ENCODE measurements at places on chromosomes 5 and 9. TPM values are rescaled to one million over a fixed set of nuclear protein-coding genes. Genes with fewer than 3 reads are reported as not detected.

DNA sequence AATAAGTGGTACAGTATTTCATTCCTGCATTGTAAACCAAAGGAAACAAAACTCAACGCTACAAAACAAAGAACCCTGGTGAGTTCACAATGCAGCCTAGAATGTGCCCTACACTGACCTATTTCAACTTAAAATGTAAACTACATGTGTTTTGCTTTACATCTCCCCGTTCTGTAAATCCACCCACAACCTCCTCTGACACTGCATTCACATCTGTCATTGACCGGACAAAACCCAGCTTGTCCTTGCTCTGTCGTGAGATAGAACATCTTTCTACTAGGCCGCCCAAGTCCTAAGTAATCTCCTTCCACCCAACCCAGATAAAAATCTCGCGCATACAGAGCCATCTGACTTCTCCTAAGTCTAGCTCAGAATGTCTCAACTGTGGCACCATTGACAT is 6.1 kb upstream of the VLDLR start:
- DNase-seq: no peak

- peak; percentile 91 for DNase-seq
These were observed at the start of gene APC for GRCh38 chr5:112737463-112738190. Gene APC, plus strand, starts transcription at chr5:112737885. Its CDS starts 17,006 bp downstream, at chr5:112754891.

DNA sequence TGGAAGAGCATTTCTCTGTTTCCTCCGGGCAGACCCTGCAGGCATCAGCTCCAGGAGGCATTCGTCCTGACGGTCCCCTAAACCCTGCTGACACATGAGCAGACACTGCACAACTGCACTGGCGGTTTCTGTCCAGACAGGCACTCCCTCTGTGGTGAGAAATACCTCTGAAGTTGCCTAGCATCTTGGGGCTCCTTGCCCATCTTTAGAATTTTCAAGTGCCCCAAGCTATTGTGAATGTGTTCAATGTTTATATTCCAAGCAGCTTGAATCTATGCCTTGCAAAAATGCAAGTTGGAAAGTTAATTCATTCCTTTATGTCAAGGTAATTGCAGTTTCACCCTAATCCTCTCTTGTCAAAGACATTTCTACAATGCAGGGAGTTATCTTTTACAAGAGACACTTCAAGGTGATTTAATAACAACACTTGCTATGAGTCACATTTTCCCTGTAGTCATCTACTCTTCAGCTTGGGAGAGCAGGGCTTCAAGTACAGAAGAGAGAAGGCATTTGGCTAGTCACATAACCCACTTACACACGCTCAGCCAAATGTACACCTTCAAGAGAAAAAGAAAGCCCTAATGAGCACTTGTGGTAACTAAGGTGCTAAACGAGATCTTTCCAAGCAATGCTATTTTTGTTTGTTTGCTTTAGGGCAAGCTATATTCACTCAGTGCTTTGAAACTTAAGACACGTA is 302.5 kb downstream of the MLLT3 start:
- DNase-seq: no peak

GRCh38 chr5:80507663-80508062 is 19.8 kb downstream of the FAM151B start:
- DNase-seq: no peak

GRCh38 chr5:54795777-54796176 is 189.6 kb downstream of the ESM1 start:
- no peak for DNase-seq

Gene CDC25C
- total RNA-seq: 0.37 TPM

Gene SPINK7
- total RNA-seq: not detected

GRCh38 chr5:45795458-45795857 is 99.3 kb upstream of the HCN1 start:
- no peak for DNase-seq

- no peak for DNase-seq
These were observed 82.2 kb downstream of the DCP2 start for GRCh38 chr5:113058706-113059226.

Gene PTCD2
- total RNA-seq: 7.7 TPM

DNA sequence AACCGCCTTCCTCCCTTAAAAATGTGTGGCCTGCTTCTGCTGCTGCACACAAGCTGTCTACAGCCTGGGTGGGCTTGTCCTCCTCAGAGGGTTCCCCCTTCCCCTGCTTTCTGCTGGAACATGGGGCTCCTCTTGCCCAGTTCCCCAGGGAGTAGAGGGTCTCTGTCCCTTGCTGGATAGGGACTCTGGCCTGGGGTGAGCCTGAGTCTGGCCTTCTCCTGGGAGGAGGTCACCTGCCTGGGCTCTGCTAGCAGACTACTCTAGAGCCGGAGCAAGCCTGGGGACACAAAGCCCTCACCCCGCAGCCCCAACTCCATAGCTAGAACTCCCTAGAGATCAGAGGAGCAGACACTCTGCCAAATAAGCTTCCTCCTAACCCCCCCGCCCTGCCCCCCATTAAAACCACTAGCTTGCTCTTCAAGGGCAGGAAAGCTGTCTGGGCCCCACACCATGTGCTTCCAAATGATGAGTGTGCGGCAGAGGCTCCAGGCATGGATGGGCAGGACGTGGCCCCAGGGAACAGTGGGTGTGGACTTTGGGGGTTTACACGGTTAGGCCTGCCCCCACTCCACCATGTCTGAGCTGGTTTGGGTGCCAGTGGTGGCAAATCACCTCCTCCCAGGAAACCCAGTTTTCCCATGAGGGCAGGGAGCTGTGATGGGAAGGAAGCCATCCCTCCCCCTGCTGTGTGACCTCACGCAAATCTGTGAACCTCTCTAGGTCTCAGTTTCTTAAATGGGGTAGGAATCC is 10.0 kb downstream of the TCF7 start:
- DNase-seq: no peak

- DNase-seq: no peak
These were observed 41.6 kb downstream of the XRCC4 start for GRCh38 chr5:83118976-83119375.

DNA sequence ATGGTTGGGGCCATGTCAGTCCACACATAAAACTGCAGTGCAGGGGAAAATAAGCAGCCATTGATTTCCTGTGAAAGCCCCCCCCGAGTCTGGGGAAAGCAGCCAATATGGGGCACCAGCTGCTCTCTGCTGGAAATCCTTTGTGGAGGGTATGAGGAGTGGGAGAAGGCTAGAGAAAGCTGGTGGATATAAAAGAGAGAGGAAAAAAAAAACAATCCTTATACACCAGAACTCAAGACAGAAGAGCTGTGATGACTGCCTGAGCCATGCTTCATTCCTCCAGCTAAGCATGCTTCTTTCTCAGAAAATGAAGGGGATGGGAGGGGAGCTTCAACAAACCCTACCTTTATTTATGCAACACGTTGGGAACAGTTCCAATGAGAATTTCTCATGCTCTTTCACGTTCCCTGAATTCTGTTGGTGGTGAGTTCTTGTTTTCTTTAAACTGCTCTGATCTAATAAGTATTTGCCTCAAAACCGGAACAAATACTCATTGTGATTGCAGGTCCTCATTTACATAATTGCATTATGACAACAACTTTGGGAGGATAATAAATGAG is 688.0 kb upstream of the SEMA6A start:
- DNase-seq: no peak

DNA sequence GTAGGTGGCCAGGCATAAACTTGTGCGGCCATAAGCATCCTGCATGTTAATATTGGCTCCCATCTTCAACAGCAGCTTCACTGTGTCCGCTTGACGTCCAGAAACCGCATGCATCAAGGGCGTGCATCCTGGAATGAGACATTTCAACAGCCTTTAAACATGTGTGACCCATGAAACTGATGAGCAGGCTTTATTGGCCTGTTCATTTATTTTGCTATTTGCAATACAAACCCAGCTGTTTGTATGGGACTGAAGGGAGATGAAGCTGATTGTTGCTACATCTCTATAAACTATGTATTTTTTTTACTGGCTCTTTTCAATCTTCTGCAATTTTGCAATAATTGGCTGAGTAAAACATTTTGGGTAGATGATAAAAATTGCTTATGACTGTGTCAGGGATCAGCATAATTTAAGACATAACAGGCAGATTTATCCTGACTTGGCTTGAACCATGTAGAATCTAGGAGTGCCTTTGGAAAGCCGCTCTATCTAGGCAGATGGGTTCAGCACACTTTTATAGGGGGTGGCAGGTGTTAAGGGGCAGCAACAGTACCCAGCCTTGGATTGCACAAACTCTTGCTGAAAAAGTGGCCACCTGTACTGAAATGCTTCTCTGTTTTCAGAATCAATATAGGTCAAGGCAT is 56.9 kb downstream of the ANKRD55 start:
- DNase-seq: peak; percentile 38

GRCh38 chr9:137375321-137376058 is 47.5 kb downstream of the EXD3 start:
- no peak for DNase-seq

GRCh38 chr5:67997892-67998457 is 217.6 kb upstream of the PIK3R1 start:
- no peak for DNase-seq

- DNase-seq: no peak
These were observed 26.8 kb upstream of the PHF2 start for GRCh38 chr9:93549611-93550010.

GRCh38 chr5:51104556-51104955 is 278.7 kb upstream of the ISL1 start:
- DNase-seq: no peak

Gene CDO1
- 10.8 TPM for total RNA-seq

Gene CXCL14
- total RNA-seq: 4.7 TPM

DNA sequence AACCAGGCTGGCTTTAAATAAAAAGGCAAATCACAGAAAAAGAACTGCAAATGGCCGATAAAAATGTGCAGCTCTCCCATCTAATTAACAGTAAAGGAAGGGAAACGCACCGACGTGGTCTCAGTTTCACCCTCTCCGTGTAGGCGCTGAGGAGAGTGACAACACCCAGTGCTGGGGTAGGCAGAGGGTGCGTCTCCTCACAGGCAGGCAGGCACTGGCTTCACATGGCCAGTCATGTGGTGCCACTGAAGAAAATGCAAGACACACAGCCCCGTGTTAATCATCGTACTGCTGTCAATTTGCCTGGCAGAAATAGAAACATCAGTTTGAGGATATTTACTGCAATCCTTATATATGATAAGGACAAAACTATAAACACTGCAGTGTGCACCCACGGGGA is 178.4 kb downstream of the FANCC start:
- no peak for DNase-seq

GRCh38 chr9:88378317-88378716 is 9.9 kb upstream of the SPIN1 start:
- no peak for DNase-seq

Gene NLN
- 14.8 TPM for total RNA-seq

Gene TAS2R1
- not detected for total RNA-seq

- DNase-seq: no peak
These were observed 284.5 kb downstream of the SPATA31D1 start for GRCh38 chr9:82273121-82273520.

Gene OR1J4
- not detected for total RNA-seq

- no peak for DNase-seq
These were observed 3.3 kb upstream of the LSM11 start for GRCh38 chr5:157740229-157740610.

DNA sequence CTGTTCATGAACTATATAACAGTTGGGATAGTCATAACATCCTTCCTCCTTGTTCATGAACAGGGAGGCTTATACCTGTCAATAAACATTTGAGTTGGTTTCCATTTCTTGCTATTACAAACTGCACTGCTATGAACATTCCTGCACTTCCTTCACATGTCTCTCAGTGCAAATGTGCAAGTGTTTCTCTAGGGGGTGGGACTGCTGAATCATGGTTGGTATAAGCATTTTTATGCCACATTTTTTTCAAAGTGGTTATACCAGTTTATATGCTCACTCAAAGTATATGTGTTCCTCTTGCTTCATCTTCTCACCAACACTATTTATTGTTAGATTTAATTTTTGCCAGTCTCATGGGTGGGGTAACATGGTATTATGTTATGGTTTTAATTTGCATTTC is 25.8 kb upstream of the TPD52L3 start:
- DNase-seq: no peak

GRCh38 chr5:97480313-97480712 is 297.3 kb upstream of the RIOK2 start:
- DNase-seq: no peak

GRCh38 chr5:82719368-82719767 is 357.8 kb downstream of the TMEM167A start:
- DNase-seq: no peak

DNA sequence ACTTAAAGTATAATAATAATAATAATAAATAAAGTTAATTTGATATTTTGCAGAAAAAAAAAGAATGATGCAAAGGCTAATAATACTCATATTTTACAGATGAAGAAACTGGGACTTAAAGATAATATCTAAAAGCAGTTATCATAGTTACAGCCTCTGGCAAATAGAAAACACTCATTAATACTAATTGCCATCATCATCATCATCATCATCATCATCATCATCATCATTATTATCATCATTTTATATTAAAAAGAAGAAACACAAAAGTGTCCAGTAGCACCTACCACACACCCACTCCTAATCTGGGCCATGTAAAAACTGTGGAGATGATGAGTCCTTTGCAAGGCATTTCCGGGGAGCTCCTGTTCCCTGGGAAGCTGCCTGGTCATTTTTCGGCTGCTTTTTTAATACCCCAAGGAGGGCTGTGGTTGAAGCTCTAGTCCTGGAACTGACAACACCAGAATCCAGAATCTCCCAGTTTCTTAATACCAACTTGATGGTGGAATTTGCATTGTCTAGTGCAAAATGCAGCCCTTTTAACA is 70.8 kb downstream of the HTR4 start:
- no peak for DNase-seq

DNA sequence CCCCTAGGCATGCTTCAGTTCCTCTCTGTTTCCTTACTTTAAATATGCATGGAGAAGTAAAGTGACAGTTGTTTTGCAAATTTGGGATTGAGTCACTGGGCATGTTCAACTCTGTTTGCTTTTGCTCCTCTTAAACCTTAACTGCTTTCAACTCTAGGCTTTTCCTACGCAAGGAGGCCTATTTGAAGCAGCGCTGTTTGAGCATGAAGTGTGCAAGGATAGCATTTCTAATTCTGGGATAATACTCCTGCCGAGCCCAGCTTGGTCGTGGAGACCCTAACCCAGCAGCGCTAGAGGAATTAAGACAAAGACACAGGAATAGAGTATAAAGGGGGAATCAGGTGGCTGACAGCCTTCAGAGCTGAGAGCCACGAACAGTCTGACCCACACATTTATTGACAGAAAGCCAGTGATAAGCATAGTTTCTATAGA is 803.4 kb upstream of the CDH10 start:
- DNase-seq: no peak

- DNase-seq: no peak
These were observed 521.5 kb upstream of the WWC1 start for GRCh38 chr5:167769846-167770413.

Gene FAM221B
- not detected for total RNA-seq

Gene NUTM2F
- total RNA-seq: not detected

- no peak for DNase-seq
These were observed 210.1 kb upstream of the MVB12B start for GRCh38 chr9:126116351-126117157.

Measured in mucosa of gallbladder (tissue), 1 donor.